ENCODE measurements at places on chromosomes 16 and 17.
A peak's percentile ranks its signal among the peaks of the same experiment; 100 is the strongest.

DNA sequence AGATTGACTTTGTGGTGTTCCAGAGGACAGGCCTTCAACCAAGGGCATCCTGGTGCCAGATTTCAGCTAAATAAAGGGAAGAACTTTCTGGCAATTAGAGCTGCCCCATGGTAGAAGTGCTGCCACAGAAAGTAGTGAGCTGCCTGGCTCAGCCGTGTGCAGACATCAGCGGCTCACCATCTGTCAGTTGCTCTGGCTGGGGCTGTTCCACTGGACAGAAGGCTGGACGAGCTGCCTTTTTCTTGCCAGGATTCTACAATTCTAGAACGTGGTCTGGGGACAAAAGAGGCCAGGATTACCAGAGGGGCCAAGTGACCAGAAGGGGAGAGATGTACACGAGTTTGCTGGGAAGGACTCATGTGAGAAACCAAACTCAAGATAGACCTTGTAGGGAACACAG is 107.0 kb upstream of the RPL38 start:
- no peak for DNase-seq
- no peak overlapping the region for H3K4me3 ChIP-seq
- H3K27ac ChIP-seq = no peak overlapping the region
- peaks cover 19% of the 10 kb centered on the region for H3K27me3 ChIP-seq

- no peak overlapping the region for H3K27ac ChIP-seq
- H3K27me3 ChIP-seq = no peaks in the 10 kb centered on the region
- H3K4me1 ChIP-seq = no peaks in the 10 kb centered on the region
- no peak overlapping the region for H3K4me3 ChIP-seq
- H3K36me3 ChIP-seq = peaks cover 17% of the 10 kb centered on the region
Measured at GRCh38 chr17:58710948-58711552, 18.6 kb downstream of the RAD51C start.

DNA sequence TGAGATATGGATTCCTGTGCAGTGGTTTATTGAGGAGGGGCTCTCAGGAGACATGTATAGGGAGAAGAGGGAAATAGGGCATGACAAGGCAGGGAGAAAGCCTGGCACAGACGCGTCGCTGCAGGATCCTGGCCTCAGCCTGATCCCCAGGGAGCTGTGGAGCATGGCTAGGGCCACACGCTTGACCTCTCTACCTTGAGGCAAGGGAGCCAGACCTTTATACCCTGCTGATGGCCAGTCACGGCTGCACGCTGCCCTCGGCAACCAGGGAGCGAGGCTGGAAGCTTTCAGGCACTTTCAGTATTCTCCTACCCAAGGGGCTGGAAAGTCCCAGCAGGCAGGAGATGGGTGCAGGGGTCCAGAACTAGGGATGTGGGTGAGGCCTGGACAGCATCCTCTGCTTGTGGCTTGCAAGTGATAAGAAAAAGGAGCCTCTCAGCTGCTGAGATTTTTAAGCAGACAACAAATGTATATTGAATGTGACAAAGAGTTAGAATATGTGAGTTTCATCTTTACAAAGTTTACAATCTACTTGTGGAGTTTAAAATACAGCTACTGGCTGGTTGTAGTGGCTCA is 10.0 kb upstream of the KLHL36 start:
- peaks cover 70% of the 10 kb centered on the region for H3K4me1 ChIP-seq
- H3K4me3 ChIP-seq = peak overlapping the region; percentile 5

- peaks cover 27% of the 10 kb centered on the region for H3K4me1 ChIP-seq
- no peak for DNase-seq
- no peak within 1 kb of the TSS for H3K27ac ChIP-seq
- H3K27me3 ChIP-seq = peaks cover 29% of the 10 kb centered on the region
- H3K4me3 ChIP-seq = peak within 1 kb of the TSS; percentile 73
- peaks cover 26% of the 10 kb centered on the region for H3K36me3 ChIP-seq
Measured at GRCh38 chr16:67150833-67151396, at the start of gene B3GNT9. TSS of gene B3GNT9 (minus strand) at chr16:67150998. CDS start at chr16:67150485, 513 bp downstream.

GRCh38 chr16:64452446-64452845 is 669.4 kb downstream of the CDH11 start:
- no peak for DNase-seq
- H3K4me1 ChIP-seq = no peaks in the 10 kb centered on the region
- H3K4me3 ChIP-seq = no peak overlapping the region
- H3K36me3 ChIP-seq = no peaks in the 10 kb centered on the region

DNA sequence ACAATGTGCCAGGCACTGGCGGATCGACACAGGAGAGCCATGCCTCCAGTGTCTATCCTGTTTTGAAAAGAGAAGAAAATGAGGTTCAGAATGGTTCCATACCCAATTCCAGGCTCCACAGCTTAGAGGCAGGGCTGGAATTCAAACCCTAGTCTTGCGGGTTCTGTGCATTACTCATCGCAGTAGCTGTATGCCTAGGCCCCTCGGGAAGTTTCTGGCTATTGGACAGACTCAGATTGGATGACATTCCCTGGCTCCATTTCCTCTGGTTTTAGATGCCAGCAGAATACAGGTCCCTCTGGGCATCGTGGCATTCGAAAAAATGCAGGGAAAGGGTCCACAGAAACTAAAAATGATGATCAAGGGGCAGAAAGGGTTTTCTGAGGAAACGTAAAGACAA is 184.7 kb downstream of the COPRS start:
- H3K36me3 ChIP-seq = no peaks in the 10 kb centered on the region
- no peak overlapping the region for H3K4me3 ChIP-seq
- peaks cover 32% of the 10 kb centered on the region for H3K27me3 ChIP-seq
- no peak for DNase-seq
- H3K27ac ChIP-seq = no peak overlapping the region

- peaks cover 2% of the 10 kb centered on the region for H3K4me1 ChIP-seq
- no peak for DNase-seq
- H3K36me3 ChIP-seq = no peaks in the 10 kb centered on the region
- no peaks in the 10 kb centered on the region for H3K27me3 ChIP-seq
- no peak overlapping the region for H3K4me3 ChIP-seq
Measured at GRCh38 chr17:5133311-5133710, 17.5 kb downstream of the USP6 start.

GRCh38 chr17:36600465-36600864 is 918 bp upstream of the MRM1 start:
- H3K27me3 ChIP-seq = no peaks in the 10 kb centered on the region
- H3K4me1 ChIP-seq = peaks cover 34% of the 10 kb centered on the region
- peak overlapping the region; percentile 96 for H3K4me3 ChIP-seq
- H3K27ac ChIP-seq = no peak overlapping the region

DNA sequence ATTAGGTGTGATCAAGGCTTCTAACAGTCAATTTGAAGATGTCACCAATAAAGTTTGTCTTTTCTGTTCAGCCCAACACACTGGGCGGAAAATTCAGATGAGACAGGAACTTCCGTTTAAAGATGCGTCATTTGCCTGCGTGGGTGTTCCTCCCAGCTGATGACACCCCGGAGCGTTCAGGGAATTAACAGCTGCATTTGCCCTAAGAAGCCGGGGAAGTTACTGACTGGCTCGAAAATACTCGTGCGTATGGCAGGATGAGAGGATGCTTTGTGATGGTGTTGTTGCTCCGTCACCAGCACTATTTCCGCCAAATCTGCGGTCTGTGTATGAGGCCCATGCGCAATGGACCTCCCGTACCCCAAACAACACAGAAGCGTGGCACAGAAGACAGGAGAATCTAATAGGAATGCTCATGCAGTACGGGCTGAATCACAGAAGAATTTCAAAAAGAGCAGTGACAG is 11.9 kb upstream of the PVALEF start:
- H3K36me3 ChIP-seq = no peaks in the 10 kb centered on the region
- DNase-seq = no peak
- H3K27ac ChIP-seq = no peak overlapping the region

- DNase-seq = no peak
- H3K36me3 ChIP-seq = no peaks in the 10 kb centered on the region
- H3K4me1 ChIP-seq = no peaks in the 10 kb centered on the region
- H3K27ac ChIP-seq = no peak overlapping the region
- peaks cover 20% of the 10 kb centered on the region for H3K27me3 ChIP-seq
Measured at GRCh38 chr16:6016530-6017184, 919.1 kb upstream of the EEF2KMT start.

DNA sequence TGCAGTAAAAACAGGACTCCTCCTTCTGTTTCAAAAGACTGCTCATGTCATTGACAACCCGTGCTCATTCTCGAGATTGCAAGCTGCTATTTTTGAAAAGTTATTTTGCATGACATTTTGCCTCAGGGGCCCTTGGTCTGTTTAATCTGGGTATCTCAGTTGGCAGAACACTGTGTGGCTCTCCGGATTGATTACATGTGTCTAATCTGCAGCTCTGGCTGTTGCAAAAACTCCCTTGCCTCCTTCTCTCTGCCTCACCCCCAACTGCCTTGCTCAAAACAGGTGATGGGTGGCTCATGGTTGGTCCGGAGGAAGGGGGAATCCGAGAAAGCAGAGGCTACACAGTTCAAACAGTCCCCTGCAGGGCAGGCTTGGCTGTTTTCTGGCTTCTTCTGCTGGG is 25.3 kb downstream of the GINS3 start:
- no peak overlapping the region for H3K27ac ChIP-seq
- DNase-seq = no peak
- no peaks in the 10 kb centered on the region for H3K36me3 ChIP-seq
- H3K4me3 ChIP-seq = no peak overlapping the region
- H3K27me3 ChIP-seq = no peaks in the 10 kb centered on the region

- no peak overlapping the region for H3K4me3 ChIP-seq
- H3K4me1 ChIP-seq = peaks cover under 1% of the 10 kb centered on the region
- no peaks in the 10 kb centered on the region for H3K36me3 ChIP-seq
- DNase-seq = no peak
Measured at GRCh38 chr16:85291302-85292148, 179.3 kb upstream of the CIBAR2 start.

DNA sequence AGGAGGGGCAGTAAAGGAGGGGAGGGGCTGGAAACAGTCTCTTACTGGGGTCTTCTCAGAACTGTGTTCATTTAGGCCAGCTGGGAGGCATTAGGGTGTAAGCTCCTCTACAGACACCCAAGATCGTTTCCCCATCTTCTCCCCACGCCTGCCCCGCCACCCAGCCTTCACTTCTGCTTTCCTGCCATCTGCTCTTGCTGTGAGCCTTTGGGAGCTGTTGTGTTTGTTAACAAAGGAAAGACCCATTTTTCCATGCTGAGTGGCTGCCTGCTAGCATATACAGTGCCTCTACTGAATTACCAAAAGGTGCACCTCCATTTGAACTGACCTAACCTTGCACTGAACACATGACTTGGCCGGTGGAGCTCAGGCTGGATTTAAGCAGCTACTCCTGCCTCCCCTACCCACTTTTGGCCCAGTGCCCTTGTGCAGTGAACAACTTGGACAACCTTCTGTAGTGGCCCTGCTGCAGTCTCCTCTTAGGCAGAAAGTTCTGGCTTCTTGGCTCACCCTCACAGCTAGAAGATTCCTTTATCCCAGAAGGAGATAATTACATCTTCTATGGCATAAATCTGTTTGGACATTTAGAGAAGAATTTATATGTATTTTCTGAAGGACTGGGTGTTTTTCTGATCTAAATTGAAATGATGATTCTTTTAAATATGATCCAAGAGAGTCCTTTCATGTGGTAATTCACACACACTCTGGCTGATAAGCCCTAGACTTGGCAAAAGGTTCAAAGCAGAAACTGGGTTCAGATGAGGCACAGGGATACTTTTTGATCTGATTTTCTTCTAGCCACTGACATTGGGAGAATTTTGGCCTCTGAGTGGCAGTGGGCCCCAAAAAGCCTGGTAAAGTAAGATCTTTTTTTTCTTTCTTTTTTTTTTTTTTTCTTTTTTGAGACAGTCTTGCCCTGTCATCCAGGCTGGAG is 81.9 kb upstream of the HNF1B start:
- H3K4me1 ChIP-seq = peaks cover 49% of the 10 kb centered on the region
- H3K36me3 ChIP-seq = no peaks in the 10 kb centered on the region
- no peaks in the 10 kb centered on the region for H3K27me3 ChIP-seq
- peak overlapping the region; percentile 21 for H3K27ac ChIP-seq

- H3K36me3 ChIP-seq = no peaks in the 10 kb centered on the region
- peak overlapping the region; percentile 79 for H3K4me3 ChIP-seq
- peak; percentile 51 for DNase-seq
- H3K27me3 ChIP-seq = no peaks in the 10 kb centered on the region
Measured at GRCh38 chr17:16286009-16286946, 67.0 kb downstream of the CENPV start.

GRCh38 chr17:56309897-56310296 is 156.6 kb downstream of the ANKFN1 start:
- DNase-seq = no peak
- no peaks in the 10 kb centered on the region for H3K27me3 ChIP-seq
- H3K27ac ChIP-seq = no peak overlapping the region
- H3K4me3 ChIP-seq = no peak overlapping the region
- H3K4me1 ChIP-seq = no peaks in the 10 kb centered on the region

DNA sequence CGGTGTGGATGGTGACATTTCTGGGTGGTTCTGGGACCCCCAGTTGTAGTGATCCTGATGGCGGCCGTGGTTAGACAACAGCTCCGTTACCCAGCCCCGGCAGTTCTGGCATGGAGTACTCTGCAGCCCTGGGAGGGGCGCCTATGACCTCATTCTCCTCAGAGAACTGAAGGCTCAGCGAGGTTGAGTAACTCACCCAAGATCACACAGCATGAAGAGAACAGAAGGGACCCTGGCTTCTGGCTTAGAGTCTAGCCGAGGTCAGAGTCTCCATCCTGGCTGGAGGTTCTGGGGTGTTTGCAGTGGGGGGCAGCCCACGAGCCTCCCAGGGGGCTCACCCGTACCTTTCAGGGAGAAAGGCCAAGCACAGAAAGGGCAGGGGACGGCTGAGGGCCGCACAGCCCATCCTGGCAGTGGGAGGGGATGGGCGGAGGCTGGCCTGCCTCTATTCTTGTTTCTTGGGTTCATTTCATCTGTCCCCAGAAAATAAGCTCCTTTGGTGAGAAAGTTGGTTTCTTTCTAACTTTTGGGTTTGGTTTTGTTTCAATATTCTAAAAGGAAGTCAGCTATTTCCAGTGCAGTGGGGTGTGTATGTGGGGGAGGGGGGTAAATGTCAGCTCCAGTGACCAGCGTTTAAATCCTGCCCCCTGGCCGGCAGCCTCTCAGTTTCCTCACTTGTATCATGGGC is 13.2 kb downstream of the ZFPM1 start:
- H3K4me1 ChIP-seq = peaks cover 49% of the 10 kb centered on the region
- no peaks in the 10 kb centered on the region for H3K27me3 ChIP-seq
- DNase-seq = no peak
- peak overlapping the region; percentile 42 for H3K4me3 ChIP-seq
- peak overlapping the region; percentile 23 for H3K27ac ChIP-seq

- H3K36me3 ChIP-seq = no peaks in the 10 kb centered on the region
- peaks cover 26% of the 10 kb centered on the region for H3K27me3 ChIP-seq
- H3K4me1 ChIP-seq = peaks cover 36% of the 10 kb centered on the region
- no peak overlapping the region for H3K27ac ChIP-seq
- no peak overlapping the region for H3K4me3 ChIP-seq
Measured at GRCh38 chr17:83118071-83118841, 38.8 kb downstream of the METRNL start.

DNA sequence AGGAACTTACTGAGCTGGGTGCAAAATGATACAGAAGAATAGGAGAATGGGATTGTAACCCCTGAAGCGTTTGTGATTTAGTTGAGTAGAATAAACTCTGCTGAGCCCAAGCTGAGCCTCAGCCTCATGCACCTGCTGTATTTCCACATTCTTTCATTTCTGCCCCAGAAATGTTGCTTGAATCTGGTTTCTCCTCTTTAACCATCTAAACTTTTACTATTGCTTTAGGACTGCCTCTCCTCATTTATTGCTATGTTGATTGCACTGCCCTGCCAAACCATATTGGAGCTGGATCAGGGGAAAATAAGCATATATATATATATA is 64.8 kb downstream of the PITPNC1 start:
- H3K4me3 ChIP-seq = no peak overlapping the region
- no peaks in the 10 kb centered on the region for H3K27me3 ChIP-seq
- H3K4me1 ChIP-seq = peaks cover 3% of the 10 kb centered on the region
- no peak overlapping the region for H3K27ac ChIP-seq
